H9 (cell line): ENCODE measurements at places on chromosomes 12 and 14. TPM values are rescaled to one million over a fixed set of nuclear protein-coding genes. Genes with fewer than 3 reads are reported as not detected.
A peak's percentile ranks its signal among the peaks of the same experiment; 100 is the strongest.

Gene LRP1
- 98.4 and 115 TPM in 2 replicates for total RNA-seq

Gene LHX5
- total RNA-seq: 1.9 and 2.1 TPM in 2 replicates

Gene HOXC9
- not detected in 2 replicates for total RNA-seq

Gene TAS2R9
- not detected in 2 replicates for total RNA-seq

Gene SDSL
- total RNA-seq: 0.46 and 1.1 TPM in 2 replicates

Gene HRK
- 2.5 and 2.6 TPM in 2 replicates for total RNA-seq

GRCh38 chr12:16228067-16228466, 49.4 kb downstream of the SLC15A5 start:
- no peak for DNase-seq

GRCh38 chr14:97411938-97412612, 614.9 kb downstream of the VRK1 start:
- no peak for DNase-seq

GRCh38 chr12:38392554-38393144, 76.1 kb downstream of the ALG10B start:
- no peak for DNase-seq

- no peak for DNase-seq
These were observed 414.3 kb downstream of the TMEM121 start for GRCh38 chr14:105940534-105941225.

GRCh38 chr14:94213741-94214140, 39.6 kb downstream of the PPP4R4 start:
- no peak for DNase-seq

GRCh38 chr14:61244009-61244408, 37.1 kb downstream of the TMEM30B start:
- DNase-seq: no peak

DNA sequence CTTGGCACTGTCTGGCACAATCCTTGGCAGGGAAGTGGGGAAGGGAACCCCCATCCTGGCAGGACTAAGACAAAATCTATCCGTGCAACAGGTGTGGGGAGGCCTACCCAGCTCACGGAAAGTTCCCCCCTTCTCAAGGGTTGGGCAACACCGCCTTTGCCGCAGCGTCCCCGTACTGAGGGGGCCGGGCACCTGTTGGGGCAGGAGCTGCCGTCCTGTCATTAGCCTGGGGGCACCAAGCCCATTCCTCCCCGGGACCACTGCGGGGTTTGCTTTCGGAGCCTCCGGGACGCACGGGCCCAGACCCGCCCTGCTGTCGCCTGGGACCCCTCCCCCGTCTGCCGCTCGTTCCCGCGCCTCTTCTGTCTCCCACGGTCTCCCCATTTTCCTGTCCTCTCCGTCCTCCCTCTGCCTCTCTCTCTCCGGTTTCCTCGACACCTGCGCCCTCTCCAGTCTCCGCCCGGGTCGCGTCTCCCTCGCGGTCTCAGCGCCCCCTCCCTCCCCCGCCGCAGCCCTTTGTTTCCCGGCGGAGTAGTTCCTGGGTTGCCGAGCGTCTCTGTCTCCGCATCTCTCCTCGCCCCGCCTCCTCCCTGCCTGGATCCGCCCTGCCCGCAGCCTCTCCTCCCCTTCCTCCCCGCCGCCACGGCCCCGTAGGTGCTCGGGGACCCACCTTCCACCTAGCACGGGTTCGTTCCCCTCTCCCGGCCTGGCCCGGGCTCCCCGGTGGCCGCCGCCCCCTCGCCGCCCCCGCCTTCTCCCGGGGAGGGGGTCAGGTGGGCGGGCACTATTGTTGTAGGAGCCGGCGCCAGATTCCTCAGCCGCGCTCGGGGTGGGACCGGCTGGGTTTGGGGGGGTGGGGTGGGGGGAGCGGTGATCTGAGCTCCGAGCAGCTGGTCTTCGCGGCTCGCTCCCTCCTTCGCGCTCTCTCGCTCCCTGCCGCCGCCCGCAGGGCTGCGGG, at the start of gene CACNB3:
Gene CACNB3, plus strand, starts transcription at position 624 of the 958 bp plus-strand sequence. CDS start 434 bp downstream, outside the sequence.
- peak; percentile 93 for DNase-seq

- DNase-seq: no peak
These were observed 13.2 kb upstream of the BMAL2 start for GRCh38 chr12:27319409-27319808.

DNA sequence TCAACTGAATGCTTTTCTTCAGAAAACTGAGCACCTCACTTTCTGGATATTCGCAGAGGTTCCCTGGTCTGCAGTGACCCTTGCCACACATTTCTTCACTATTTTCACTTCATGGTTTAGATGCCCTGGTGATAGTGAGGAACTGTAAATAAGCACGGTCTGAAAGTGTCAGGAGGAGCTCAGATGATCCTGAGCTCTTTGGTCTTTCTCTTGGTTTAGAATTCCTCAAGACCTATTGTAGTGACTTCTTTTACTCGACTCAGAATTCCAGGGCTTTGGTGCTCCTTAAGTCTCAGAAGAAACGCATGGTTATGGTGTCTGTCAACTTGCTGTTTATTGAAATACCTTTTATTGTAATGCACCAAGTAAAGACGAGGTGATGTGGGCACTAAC, 84.0 kb downstream of the SAMD4A start:
- no peak for DNase-seq
